Panc1 (cell line): ENCODE measurements at places on chromosomes 4 and X.

DNA sequence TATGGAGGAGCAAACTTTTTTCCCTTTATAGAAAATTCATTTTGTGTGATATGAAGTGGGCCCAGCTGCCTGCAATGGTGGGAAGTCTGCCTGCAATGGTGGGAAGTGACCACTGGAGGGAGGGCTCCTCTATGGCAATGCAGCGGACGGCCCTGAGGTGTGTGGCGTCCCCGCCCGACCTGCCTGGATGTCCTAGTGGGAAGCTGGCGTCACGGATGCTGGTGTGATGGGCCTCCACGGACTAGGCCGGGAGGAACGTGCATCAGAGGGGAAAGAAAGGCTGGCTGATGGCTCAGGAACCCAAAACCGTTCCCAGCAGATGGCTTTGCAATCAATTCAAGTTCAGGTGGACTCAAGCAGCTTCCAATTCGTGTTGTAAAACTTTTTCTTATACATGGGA, 177.9 kb downstream of the AFAP1 start:
- H3K27ac ChIP-seq = peak overlapping the region; percentile 94
- peaks cover 3% of the 10 kb centered on the region; the same call in 1 of the 2 replicates for H3K36me3 ChIP-seq
- peaks cover 81% of the 10 kb centered on the region for H3K4me1 ChIP-seq
- no peaks in the 10 kb centered on the region for H3K27me3 ChIP-seq

- no peak for DNase-seq
- H3K4me3 ChIP-seq = no peak overlapping the region
- no peak overlapping the region for H3K27ac ChIP-seq
- H3K27me3 ChIP-seq = no peaks in the 10 kb centered on the region
- no peaks in the 10 kb centered on the region for H3K36me3 ChIP-seq
These were observed 1.9 kb upstream of the CHST7 start for GRCh38 chrX:46571423-46572339.

GRCh38 chr4:179803857-179804256, 2361.6 kb upstream of the AGA start:
- no peaks in the 10 kb centered on the region for H3K36me3 ChIP-seq
- DNase-seq = no peak
- no peak overlapping the region for H3K27ac ChIP-seq
- no peaks in the 10 kb centered on the region for H3K4me1 ChIP-seq
- H3K27me3 ChIP-seq = no peaks in the 10 kb centered on the region

DNA sequence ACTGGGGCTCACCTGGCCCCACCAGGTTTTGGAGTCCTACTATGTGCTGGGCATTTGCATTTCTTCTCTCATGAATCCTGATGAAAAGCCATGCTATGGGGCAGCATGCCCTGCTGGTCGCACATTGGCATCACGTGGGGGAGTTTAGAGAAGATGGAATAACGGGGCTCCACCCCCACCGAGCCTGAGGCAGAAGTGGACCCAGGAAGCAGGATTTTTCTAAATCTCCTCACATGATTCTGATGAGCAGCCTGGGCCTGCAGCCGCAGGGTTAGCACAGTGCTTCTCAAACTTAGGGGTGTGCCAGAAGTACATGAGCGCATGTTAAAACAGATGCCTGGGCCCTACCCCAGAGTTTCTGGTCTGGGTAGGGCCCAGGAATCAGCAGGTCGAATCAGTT, 4.6 kb upstream of the SORCS2 start:
- H3K36me3 ChIP-seq = no peaks in the 10 kb centered on the region
- no peak for DNase-seq
- H3K27me3 ChIP-seq = no peaks in the 10 kb centered on the region; the same call in 1 of the 2 replicates
- no peaks in the 10 kb centered on the region for H3K4me1 ChIP-seq
- no peak overlapping the region for H3K27ac ChIP-seq

- no peaks in the 10 kb centered on the region for H3K4me1 ChIP-seq
- no peak overlapping the region for H3K27ac ChIP-seq
- H3K36me3 ChIP-seq = no peaks in the 10 kb centered on the region
These were observed 141.4 kb upstream of the SMIM10 start for GRCh38 chrX:134849390-134849789.

- peaks cover 7% of the 10 kb centered on the region for H3K27me3 ChIP-seq
- no peaks in the 10 kb centered on the region for H3K4me1 ChIP-seq
- no peaks in the 10 kb centered on the region for H3K36me3 ChIP-seq
- H3K4me3 ChIP-seq = no peak overlapping the region
- H3K27ac ChIP-seq = no peak overlapping the region
- DNase-seq = no peak
These were observed 227.8 kb downstream of the STIM2 start for GRCh38 chr4:27088491-27088890.

DNA sequence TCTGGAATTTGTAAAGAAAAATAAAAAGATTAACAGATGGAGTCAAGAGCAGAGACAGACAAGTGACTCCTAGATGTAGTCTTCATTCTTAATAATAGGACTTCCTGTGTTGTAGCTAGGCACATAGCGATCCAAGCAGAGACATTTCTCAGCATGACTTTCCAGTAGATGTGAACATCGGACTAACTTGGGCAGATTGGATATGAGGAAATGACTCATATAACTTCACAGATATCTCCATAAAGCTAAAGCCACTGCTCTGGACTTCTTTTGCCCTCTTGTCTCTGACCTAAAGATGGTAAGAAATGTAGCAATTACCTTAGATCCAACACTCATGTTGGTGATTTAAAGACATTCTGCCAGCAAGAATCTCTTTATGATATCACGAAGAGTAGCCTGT, 131.7 kb downstream of the EPHA5 start:
- no peak for DNase-seq
- H3K4me3 ChIP-seq = no peak overlapping the region
- no peaks in the 10 kb centered on the region for H3K36me3 ChIP-seq
- no peaks in the 10 kb centered on the region for H3K27me3 ChIP-seq

DNA sequence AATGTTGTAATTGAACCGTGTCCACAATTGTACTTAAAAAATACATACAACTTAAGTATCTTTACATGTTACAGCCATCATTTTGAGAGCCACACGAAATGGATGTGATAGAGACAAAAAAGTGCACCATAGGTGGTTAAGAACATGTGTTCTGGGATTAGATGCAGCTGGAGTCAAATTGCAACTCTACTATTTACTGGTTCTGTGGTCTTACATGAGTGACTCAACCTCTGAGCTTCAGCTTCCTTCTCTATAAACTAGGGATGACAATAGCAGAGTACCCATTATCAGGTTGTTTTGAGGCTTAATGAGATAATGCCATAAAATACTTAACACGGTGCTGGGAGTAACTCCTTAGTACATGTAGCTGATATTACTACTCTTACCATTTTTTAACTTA, 130.4 kb downstream of the IDS start:
- H3K4me1 ChIP-seq = no peaks in the 10 kb centered on the region
- H3K4me3 ChIP-seq = no peak overlapping the region
- no peaks in the 10 kb centered on the region for H3K27me3 ChIP-seq
- no peak overlapping the region for H3K27ac ChIP-seq
- DNase-seq = no peak

- no peaks in the 10 kb centered on the region for H3K4me1 ChIP-seq
- H3K36me3 ChIP-seq = no peaks in the 10 kb centered on the region
- no peaks in the 10 kb centered on the region for H3K27me3 ChIP-seq
- no peak for DNase-seq
- no peak overlapping the region for H3K4me3 ChIP-seq
These were observed 55.6 kb downstream of the RTL9 start for GRCh38 chrX:110414273-110414672.

GRCh38 chr4:20271950-20272349, 20.2 kb downstream of the SLIT2 start:
- no peaks in the 10 kb centered on the region for H3K36me3 ChIP-seq
- H3K27ac ChIP-seq = no peak overlapping the region
- H3K27me3 ChIP-seq = no peaks in the 10 kb centered on the region
- H3K4me1 ChIP-seq = no peaks in the 10 kb centered on the region

- H3K4me3 ChIP-seq = no peak overlapping the region
- H3K27ac ChIP-seq = no peak overlapping the region
- no peaks in the 10 kb centered on the region for H3K27me3 ChIP-seq
- no peaks in the 10 kb centered on the region for H3K4me1 ChIP-seq
These were observed 646.2 kb downstream of the TRAM1L1 start for GRCh38 chr4:116438981-116439729.

GRCh38 chrX:118633530-118633929, 93.9 kb upstream of the IL13RA1 start:
- H3K4me3 ChIP-seq = no peak overlapping the region
- no peaks in the 10 kb centered on the region for H3K4me1 ChIP-seq
- no peaks in the 10 kb centered on the region; the same call in 1 of the 2 replicates for H3K27me3 ChIP-seq
- H3K36me3 ChIP-seq = no peaks in the 10 kb centered on the region
- no peak overlapping the region for H3K27ac ChIP-seq
- DNase-seq = no peak

GRCh38 chr4:35836596-35836995, 407.7 kb downstream of the ARAP2 start:
- H3K36me3 ChIP-seq = no peaks in the 10 kb centered on the region
- no peaks in the 10 kb centered on the region for H3K4me1 ChIP-seq
- no peak overlapping the region for H3K4me3 ChIP-seq
- no peaks in the 10 kb centered on the region for H3K27me3 ChIP-seq
- DNase-seq = no peak

DNA sequence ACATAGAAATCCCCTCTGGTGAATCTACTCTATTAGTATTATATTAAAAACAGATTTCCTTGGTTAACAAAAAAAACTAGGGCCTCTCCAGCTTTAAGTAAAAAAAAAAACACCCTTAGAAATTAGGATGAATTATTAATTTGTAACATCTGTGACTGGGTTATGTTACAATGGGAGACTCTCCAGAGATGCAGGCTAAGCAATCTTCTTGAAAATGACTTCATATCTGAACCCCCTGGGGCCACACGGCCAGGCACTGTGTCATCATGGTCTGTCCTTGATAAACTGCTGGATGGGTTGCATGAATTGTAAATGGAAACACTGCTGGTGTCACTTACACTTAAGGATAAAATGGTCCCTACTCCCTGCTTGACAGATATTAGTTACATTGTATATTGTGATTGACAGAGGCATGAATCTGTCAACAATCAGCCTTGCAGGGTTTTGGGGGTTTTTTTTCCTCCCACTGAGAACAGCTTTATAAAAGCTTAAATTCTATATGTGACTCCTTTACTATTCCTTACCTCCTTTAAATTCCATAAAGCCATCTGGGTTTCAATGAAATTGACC, 49.1 kb downstream of the PRKG2 start:
- H3K27ac ChIP-seq = no peak overlapping the region
- no peak for DNase-seq
- H3K4me3 ChIP-seq = no peak overlapping the region
- no peaks in the 10 kb centered on the region for H3K36me3 ChIP-seq
- H3K27me3 ChIP-seq = no peaks in the 10 kb centered on the region

- no peaks in the 10 kb centered on the region for H3K27me3 ChIP-seq
- no peak overlapping the region for H3K4me3 ChIP-seq
- no peaks in the 10 kb centered on the region for H3K4me1 ChIP-seq
- no peak overlapping the region for H3K27ac ChIP-seq
- H3K36me3 ChIP-seq = no peaks in the 10 kb centered on the region
These were observed 168.4 kb upstream of the GK2 start for GRCh38 chr4:79576429-79576753.

DNA sequence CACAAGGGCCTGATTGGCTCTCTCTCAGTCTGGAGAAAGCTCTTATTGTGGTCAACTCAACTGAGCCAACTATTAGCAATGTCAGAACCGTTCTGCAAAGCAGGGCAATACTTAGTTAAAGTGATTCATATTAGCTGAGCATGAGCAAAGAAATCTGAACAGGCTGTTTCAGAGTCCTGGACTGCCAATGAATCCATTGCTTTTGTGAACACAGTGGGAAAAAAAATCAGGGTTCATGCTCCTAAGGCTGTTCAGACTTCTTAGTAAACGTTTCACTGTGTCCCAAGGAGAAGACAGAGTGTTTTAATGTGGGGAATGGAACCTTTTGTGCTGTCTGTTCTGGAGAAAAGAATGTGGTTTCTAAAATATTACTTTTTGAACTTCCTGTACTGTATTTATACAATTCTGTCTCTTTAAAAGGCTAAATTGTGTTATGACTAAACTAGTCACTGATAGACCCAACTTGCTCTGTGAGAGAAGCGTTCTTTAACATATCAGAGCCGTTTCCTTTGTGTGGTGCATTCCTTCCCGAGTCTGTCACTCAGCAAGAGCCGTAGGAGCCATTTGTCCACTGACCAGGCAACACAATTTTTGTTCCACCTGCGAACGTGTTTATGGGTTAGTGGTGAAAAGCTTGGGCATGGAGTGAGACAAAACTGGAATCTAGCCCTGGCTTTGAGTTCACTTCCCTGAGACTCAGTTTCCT, 366.1 kb downstream of the FBXO8 start:
- no peak for DNase-seq
- no peaks in the 10 kb centered on the region for H3K36me3 ChIP-seq
- no peaks in the 10 kb centered on the region for H3K27me3 ChIP-seq
- no peaks in the 10 kb centered on the region for H3K4me1 ChIP-seq
- no peak overlapping the region for H3K27ac ChIP-seq
- H3K4me3 ChIP-seq = no peak overlapping the region

DNA sequence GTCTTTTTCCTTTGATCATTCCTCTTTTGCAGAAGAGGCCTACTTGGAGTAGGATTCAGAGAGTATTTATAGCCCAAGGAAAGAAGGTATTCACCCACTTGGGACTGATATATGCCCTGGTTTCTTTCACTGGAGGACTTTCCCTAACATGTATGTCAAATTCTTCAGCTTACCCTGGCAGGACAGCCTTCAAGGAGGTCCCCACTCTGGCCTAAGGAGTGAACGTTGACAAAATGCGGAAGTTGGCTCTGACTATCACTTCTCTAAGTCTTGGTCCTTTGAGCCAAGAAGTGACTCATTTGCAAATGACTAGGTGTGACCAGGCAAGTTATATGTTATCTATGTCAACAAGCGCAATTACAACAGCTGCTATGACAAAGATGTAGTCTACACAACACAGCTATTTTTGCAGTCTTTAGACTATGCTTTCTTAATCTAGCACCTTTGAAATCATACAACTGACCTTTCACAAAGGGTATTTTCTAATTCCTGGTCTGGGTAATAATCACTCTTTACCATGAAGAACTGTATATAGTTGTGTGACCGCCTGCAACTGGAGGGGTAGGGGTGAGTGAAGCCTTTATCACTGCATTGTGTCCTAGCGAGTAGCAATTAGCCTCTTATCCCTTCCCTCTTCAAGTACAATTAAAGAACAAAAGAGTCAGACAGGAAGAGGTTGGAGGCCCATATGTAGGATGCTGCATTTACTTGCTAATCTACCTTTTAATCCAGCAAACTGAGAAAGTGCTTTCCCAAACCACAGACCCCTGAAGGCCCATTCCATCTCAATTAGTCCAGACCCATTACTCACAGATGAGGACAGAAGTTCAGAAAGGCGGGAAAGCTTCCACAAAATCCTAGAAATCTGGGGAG, 50.1 kb downstream of the RASGEF1B start:
- H3K4me3 ChIP-seq = no peak overlapping the region
- no peak for DNase-seq
- no peaks in the 10 kb centered on the region for H3K36me3 ChIP-seq
